ENCODE measurements at places on chromosomes 6 and 20.

DNA sequence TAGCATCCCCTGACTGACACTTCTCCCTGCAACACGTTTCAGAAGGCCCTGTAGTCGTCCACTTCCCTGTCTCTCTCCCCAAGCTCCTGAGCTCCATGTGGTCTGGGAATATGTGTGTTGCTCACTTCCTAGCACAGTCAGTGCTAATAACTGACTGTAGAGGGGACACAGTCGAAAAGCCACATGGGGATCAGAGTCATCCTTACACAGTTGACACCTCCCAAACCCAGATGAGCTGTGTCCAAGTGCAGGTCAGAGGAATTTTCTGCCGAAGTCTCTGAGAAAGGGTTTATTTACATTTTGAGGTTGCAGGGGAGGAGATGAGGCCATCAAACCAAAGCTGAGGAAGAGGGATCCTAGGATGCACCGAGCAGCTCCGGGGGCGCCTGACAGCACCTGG, 3.5 kb upstream of the ADAM33 start:
- DNase-seq, result no peak

DNA sequence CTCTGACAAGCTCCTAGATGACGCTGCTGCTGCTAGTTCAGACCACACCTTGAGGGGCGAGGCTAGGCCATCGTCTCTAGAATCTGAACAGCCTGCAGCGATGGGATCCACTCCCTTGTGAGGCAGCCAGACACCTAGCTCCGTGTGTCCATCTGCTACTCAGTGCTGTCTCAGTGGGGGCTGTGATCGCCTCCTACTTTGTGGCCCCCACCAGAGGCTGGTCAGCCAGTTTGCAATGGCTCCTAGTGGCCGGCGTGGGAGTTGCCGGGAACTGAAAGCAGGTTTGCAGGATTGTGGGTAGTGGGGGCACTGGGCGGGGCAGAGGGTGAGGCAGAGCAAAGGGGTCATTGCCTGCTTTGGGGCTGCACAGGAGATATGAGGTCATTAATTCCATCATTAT, 2.8 kb downstream of the CCN5 start:
- DNase-seq, result no peak

DNA sequence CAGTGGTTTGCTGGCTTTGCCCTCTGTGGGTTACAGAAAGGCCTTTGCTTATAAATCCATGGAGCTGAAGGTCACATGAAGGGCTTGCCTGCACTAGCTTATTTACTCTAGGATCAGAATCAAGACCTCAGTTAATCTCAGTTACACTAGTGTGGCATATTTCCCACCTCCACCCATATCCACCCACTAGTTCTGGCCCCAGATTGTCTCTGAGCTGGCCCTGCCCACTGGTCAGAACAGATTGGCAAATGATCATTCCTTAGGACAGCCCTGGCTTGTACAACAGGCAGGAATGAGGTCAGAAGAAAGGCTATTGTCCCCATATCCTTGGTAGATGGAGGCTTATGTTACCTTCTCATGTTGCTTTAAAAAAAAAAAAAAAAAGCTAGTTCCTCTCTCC, 33.3 kb upstream of the SASH1 start:
- no peak for DNase-seq

GRCh38 chr20:22762576-22763256, 178.3 kb upstream of the FOXA2 start:
- no peak for DNase-seq

- DNase-seq, result no peak
Measured at GRCh38 chr20:19834287-19834686, 76.2 kb downstream of the RIN2 start.

DNA sequence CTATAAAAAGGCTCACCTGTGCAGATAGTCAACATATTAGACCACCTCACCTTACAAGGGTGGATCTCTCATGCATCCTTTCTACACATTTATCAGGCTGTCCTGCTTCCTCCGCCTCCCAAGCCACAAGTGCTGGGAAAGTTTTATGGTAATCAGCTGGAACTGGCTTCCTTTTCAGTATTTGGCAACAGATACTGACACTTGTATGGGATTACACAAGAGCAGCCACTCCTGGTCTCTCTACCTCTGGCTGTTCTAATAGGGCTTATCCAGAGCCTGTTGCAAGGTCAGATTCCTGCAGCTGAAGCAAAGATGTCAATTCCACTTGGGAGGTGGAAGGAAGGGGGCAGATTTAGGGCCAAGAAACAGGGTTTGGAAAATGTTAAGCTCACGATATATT, 503 bp upstream of the GPLD1 start:
- DNase-seq, result no peak

DNA sequence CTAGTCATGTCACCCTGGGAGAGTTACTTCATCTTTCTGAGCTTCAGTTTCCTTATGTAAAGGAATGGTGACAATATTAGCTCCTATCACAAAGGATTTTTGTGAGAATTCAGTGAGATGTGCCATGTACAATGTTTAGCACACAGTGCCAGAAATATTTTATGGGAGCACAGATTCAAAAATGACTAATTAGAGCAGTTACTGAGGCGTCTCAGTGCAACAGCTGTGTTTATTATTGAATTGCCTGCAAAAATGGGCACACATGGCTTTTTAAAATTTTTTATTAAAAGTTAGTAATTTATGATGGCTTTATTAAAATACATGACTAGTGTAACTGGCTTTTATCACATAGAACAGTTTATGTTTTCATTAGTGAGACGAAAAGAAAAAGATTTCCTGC, 134.3 kb upstream of the AHI1 start:
- DNase-seq, result no peak

- DNase-seq, result no peak
Measured at GRCh38 chr6:26569433-26569764, 27.4 kb upstream of the ABT1 start.

All from DMS153 (cell line).